PC-9 (cell line): ENCODE measurements at places on chromosomes 2 and 18. TPM values are rescaled to one million over a fixed set of nuclear protein-coding genes. Genes with fewer than 3 reads are reported as not detected.

The MRO gene
- not detected in 2 replicates for total RNA-seq

The BOLL gene
- not detected in 2 replicates for total RNA-seq

The TDRD15 gene
- 1.9 and 2.9 TPM in 2 replicates for total RNA-seq

The GYPC gene
- total RNA-seq, result not detected in 2 replicates

The DUSP2 gene
- 4.0 and 5.2 TPM in 2 replicates for total RNA-seq

The KANSL1L gene
- 8.6 and 8.8 TPM in 2 replicates for total RNA-seq

The LIMS2 gene
- total RNA-seq, result 1.4 and 2.5 TPM in 2 replicates

The IL18R1 gene
- total RNA-seq, result 1.9 and 3.4 TPM in 2 replicates

The CXCR4 gene
- 0.70 and 1.1 TPM in 2 replicates for total RNA-seq

The LIMS4 gene
- total RNA-seq, result 1.4 and 2.1 TPM in 2 replicates

The COLEC12 gene
- not detected in 2 replicates for total RNA-seq

The PMAIP1 gene
- 16.5 and 17.0 TPM in 2 replicates for total RNA-seq

The IAH1 gene
- total RNA-seq, result 28.7 and 37.3 TPM in 2 replicates

The MYCN gene
- not detected in 2 replicates for total RNA-seq

The TRIM43 gene
- not detected in 2 replicates for total RNA-seq

The DNER gene
- 0.28 and 0.58 TPM in 2 replicates for total RNA-seq

The NAT8 gene
- not detected in 2 replicates for total RNA-seq

The NMS gene
- not detected in 2 replicates for total RNA-seq

The TNS1 gene
- total RNA-seq, result 5.5 and 6.0 TPM in 2 replicates

The AP1S3 gene
- total RNA-seq, result 61.3 and 73.3 TPM in 2 replicates

The APOB gene
- total RNA-seq, result not detected in 2 replicates

The LINC00305 gene
- not detected in 2 replicates for total RNA-seq

The TRAPPC12 gene
- 69.3 and 77.6 TPM in 2 replicates for total RNA-seq

The CCDC74B gene
- total RNA-seq, result 1.9 and 2.4 TPM in 2 replicates

The GPR75 gene
- 1.8 and 3.7 TPM in 2 replicates for total RNA-seq

The KCNF1 gene
- total RNA-seq, result 1.0 TPM in 2 replicates

The RIT2 gene
- total RNA-seq, result not detected in 2 replicates

The SETBP1 gene
- 8.3 and 9.0 TPM in 2 replicates for total RNA-seq

The MOCOS gene
- total RNA-seq, result 22.7 and 30.4 TPM in 2 replicates

The TPRKB gene
- total RNA-seq, result 20.4 and 33.8 TPM in 2 replicates

The SPTBN1 gene
- total RNA-seq, result 234 and 262 TPM in 2 replicates

The LHCGR gene
- not detected in 2 replicates for total RNA-seq
